ENCODE measurements at places on chromosomes 5 and 9. TPM values are rescaled to one million over a fixed set of nuclear protein-coding genes. Genes with fewer than 3 reads are reported as not detected.

Gene S1PR3
- 15.8 TPM for total RNA-seq

Gene GABRA6
- total RNA-seq: not detected

Gene SPATA31C1
- total RNA-seq: not detected

Gene RECK
- 20.7 TPM for total RNA-seq

Gene TYRP1
- total RNA-seq: 5.6 TPM

Gene MARVELD2
- 38.3 TPM for total RNA-seq

Gene KCNV2
- total RNA-seq: not detected

Gene FAM153A
- 3.7 TPM for total RNA-seq

Gene ZFP37
- total RNA-seq: 1.8 TPM

Gene NIPAL4
- total RNA-seq: 0.39 TPM

- DNase-seq: no peak
- H3K36me3 ChIP-seq: peaks cover 21% of the 10 kb centered on the region
- H3K4me1 ChIP-seq: peaks cover 35% of the 10 kb centered on the region
- H3K27me3 ChIP-seq: no peaks in the 10 kb centered on the region
Observed at GRCh38 chr9:124377551-124378406, 37.5 kb downstream of the PSMB7 start.

GRCh38 chr9:107260437-107261081 lies 22.5 kb upstream of the RAD23B start:
- H3K27me3 ChIP-seq: no peaks in the 10 kb centered on the region
- no peak overlapping the region for H3K4me3 ChIP-seq
- no peak for DNase-seq
- H3K4me1 ChIP-seq: no peaks in the 10 kb centered on the region

GRCh38 chr9:93574900-93575795 lies 1.2 kb upstream of the PHF2 start:
- no peak for DNase-seq
- no peaks in the 10 kb centered on the region for H3K27me3 ChIP-seq
- peak overlapping the region; percentile 93 for H3K27ac ChIP-seq
- no peaks in the 10 kb centered on the region for H3K36me3 ChIP-seq
- peaks cover 24% of the 10 kb centered on the region for H3K4me1 ChIP-seq

GRCh38 chr9:37163299-37163698 lies 42.9 kb downstream of the ZCCHC7 start:
- H3K4me3 ChIP-seq: no peak overlapping the region
- no peaks in the 10 kb centered on the region for H3K4me1 ChIP-seq
- H3K27me3 ChIP-seq: no peaks in the 10 kb centered on the region
- H3K36me3 ChIP-seq: no peaks in the 10 kb centered on the region
- no peak overlapping the region for H3K27ac ChIP-seq
- no peak for DNase-seq

GRCh38 chr5:135921388-135921787 lies 25.7 kb upstream of the IL9 start:
- H3K4me3 ChIP-seq: no peak overlapping the region
- no peaks in the 10 kb centered on the region for H3K36me3 ChIP-seq
- no peak overlapping the region for H3K27ac ChIP-seq
- H3K4me1 ChIP-seq: no peaks in the 10 kb centered on the region
- peaks cover 65% of the 10 kb centered on the region for H3K27me3 ChIP-seq

DNA sequence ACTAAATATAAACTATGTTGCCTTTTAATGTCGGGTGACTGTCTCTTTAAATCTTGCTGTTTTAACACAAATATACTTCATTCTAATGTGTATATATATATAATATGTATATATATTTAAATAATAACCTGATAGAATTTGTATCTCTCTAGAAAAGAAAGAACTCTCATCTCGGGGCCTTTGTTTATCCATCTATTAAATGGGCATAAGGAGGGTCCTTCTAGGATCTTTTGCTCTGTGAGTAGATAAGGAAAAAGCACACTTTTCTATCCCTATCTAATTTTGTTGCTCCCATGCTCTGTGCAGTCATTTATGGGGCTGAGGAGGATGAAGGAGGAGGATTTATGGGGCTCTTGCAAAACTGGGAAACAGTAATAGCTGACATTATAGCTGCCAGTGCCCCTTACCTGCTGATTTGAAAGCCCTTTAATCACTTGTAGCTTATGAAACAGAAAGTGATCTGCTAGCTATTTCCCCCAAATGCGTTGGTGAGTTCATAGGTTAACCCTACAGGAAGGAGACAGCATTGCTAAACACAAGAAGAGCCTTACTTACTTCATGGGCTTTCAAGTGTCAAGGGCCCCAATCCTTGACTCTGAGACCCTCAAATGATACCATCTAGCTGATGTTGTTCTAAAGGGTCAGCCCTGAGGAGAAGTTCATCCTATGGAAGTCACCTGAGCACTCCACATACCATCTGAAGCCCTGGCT lies 5.8 kb upstream of the PPARGC1B start:
- no peak overlapping the region for H3K4me3 ChIP-seq
- no peaks in the 10 kb centered on the region for H3K36me3 ChIP-seq
- H3K4me1 ChIP-seq: no peaks in the 10 kb centered on the region
- no peak for DNase-seq
- H3K27me3 ChIP-seq: no peaks in the 10 kb centered on the region

GRCh38 chr5:139253115-139253514 lies 40.4 kb upstream of the MATR3 start:
- no peak overlapping the region for H3K27ac ChIP-seq
- DNase-seq: no peak
- no peaks in the 10 kb centered on the region for H3K4me1 ChIP-seq
- H3K4me3 ChIP-seq: no peak overlapping the region
- H3K36me3 ChIP-seq: no peaks in the 10 kb centered on the region

DNA sequence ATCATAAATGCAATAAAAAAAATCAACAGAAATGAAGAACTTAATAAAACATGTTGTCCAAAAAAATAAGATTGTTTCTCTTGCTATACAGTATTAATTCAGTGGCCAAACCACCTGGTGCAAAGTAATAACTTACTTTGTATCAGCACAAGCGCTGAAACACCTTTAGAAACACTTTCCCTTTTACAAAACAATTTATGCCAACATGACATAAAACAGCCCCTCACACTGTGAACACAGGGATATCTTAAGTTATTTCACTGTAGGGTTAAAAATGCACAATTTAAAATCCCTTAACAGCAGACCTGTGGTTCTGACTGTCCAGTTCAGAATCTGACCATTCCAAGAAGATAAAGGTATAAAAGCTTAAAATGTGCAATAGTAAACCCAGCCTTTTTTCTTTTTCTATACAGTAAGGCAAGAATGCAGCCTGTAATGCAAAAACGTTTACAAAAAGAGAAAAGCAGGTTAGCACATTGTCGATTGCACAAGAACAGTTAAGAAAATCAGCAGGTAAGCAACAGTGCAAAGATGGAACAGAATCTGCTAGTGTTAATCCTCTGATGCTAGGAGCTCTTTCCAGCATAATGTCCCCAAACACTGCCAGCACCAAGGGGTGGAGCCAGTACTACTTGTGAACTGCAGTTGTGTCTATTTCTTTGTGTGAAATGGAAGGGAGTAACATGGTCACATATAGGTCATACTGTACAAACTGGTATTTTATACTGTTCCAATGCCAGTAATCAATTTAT lies 21.6 kb downstream of the RAB14 start:
- H3K36me3 ChIP-seq: no peaks in the 10 kb centered on the region
- peaks cover 41% of the 10 kb centered on the region for H3K4me1 ChIP-seq
- no peak overlapping the region for H3K4me3 ChIP-seq
- H3K27me3 ChIP-seq: no peaks in the 10 kb centered on the region
- no peak overlapping the region for H3K27ac ChIP-seq

DNA sequence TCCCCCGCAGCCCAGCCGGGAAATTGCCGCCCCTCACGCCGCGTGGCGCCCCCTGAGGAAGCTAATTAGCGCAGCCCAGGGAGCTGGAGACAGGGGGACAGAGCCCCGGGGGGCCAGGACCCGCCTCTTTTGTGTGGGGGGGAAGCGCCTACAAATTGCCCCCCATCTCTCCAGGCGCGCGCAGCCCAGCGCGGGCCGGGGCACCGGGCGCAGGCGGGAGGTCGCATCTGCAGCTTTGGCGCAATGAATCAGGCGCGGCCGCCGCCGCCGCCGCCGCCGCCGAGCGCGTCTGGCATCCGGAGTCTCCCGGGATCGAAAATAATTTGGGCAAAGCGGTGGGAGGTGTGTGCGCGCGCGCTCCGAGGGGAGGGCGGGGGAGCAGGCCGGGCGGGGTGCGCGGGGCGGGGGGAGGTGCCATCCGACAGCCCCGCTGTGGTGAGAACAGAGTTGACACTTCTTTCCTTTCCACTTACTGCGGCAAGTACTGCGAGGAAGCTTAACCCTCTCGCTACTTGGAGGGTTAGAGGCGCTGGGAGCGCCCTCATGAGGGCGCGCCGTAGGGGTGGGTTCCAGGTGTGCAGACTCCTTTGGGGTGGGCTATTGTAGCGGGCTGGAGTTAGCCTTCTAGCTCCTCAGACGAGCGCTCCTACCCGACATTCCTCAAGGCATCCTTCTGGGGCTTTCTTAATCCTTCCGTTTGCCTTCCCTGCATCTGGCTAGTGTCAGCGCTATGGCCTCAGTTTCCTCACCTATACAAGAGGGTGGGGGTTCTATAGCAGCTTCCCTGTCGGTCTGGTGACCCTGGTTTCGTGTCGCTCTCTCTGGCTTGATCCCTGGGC lies 63.1 kb downstream of the CXXC5 start:
- H3K4me3 ChIP-seq: peak overlapping the region; percentile 42
- DNase-seq: no peak
- no peaks in the 10 kb centered on the region for H3K36me3 ChIP-seq

DNA sequence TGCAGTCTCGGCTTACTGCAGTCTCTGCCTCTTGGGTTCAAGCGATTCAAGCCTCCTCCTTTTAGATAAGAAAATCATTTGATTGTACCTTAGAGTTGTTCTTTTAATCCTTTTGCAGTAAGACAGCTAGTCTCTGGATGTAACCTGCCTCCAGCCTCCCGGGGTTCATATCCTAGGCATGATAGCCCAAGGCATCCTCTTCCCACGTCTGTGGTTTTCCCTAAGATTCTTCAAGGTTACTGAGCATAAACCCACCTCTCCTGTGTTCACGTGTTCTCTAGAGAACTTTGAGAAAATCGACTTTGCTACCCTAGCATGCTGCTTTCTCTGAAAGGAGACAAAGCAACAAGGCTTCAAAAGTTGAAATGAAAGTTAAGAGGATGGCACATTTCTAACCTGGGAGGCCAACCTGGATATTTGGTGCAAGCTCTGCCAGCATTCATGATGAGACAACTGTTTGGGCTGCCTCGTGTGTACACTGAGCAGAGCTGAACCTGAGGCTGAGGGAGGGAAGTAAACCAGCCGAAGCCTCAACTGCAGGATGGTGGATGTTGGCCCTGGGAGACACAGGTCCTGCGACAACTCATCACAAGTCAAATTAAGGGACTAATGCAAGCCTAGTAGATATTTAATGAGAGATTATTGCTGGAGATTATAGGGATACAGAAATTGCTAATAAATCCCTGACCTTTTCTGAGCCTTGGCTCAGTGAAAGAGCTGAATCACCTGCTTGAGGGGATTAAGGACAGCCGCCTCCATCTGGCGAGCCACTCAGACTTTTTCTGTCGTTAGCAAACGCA lies 261.8 kb downstream of the ARHGAP26 start:
- peaks cover 9% of the 10 kb centered on the region for H3K4me1 ChIP-seq
- H3K27me3 ChIP-seq: no peaks in the 10 kb centered on the region
- H3K4me3 ChIP-seq: no peak overlapping the region
- H3K36me3 ChIP-seq: no peaks in the 10 kb centered on the region
- H3K27ac ChIP-seq: no peak overlapping the region

GRCh38 chr9:6147846-6148245 lies 67.8 kb upstream of the IL33 start:
- H3K27me3 ChIP-seq: no peaks in the 10 kb centered on the region
- no peak overlapping the region for H3K4me3 ChIP-seq
- H3K27ac ChIP-seq: no peak overlapping the region
- no peaks in the 10 kb centered on the region for H3K36me3 ChIP-seq
- no peaks in the 10 kb centered on the region for H3K4me1 ChIP-seq

- H3K4me1 ChIP-seq: no peaks in the 10 kb centered on the region
- H3K4me3 ChIP-seq: no peak overlapping the region
- no peak overlapping the region for H3K27ac ChIP-seq
- no peak for DNase-seq
Observed at GRCh38 chr9:38298503-38298902, 94.0 kb upstream of the ALDH1B1 start.

- no peak for DNase-seq
- H3K27ac ChIP-seq: peak overlapping the region; percentile 1
- no peak overlapping the region for H3K4me3 ChIP-seq
- H3K27me3 ChIP-seq: no peaks in the 10 kb centered on the region
- peaks cover 10% of the 10 kb centered on the region for H3K4me1 ChIP-seq
- H3K36me3 ChIP-seq: no peaks in the 10 kb centered on the region
Observed at GRCh38 chr5:140214831-140215230, 39.8 kb downstream of the CYSTM1 start.

DNA sequence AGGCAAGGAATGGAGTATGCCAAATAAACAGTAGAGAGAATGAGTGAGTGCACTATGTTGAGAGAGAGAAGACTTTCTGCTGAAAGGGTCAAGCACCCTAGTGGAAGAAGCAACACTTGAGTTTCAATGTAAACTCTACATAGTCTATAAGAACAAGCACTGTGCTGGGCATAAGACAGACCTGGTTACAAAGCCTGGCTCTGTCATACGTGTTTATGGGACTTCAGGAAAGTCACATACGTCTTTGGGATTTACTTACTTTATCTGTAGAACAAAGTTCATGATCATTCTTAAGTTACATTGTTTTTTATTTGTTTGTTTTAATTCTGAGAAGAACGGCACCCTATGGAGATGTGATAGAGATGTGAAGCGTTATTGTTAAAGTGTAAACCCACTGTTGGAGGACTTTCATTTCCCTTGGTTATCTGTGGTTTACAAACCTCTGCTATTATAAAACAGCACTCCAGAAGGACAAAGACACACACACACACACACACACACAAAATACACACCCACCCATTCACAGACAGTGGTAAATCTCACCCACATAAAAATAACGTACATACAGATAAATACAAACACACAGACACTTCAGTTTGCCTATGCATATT lies 70.7 kb upstream of the TRIM32 start:
- H3K4me3 ChIP-seq: no peak overlapping the region
- no peaks in the 10 kb centered on the region for H3K4me1 ChIP-seq
- H3K36me3 ChIP-seq: no peaks in the 10 kb centered on the region
- no peak for DNase-seq

GRCh38 chr5:89320421-89321277 lies 437.7 kb upstream of the MEF2C start:
- no peak for DNase-seq
- no peak overlapping the region for H3K27ac ChIP-seq
- no peaks in the 10 kb centered on the region for H3K36me3 ChIP-seq
- no peak overlapping the region for H3K4me3 ChIP-seq
- peaks cover 3% of the 10 kb centered on the region for H3K4me1 ChIP-seq

DNA sequence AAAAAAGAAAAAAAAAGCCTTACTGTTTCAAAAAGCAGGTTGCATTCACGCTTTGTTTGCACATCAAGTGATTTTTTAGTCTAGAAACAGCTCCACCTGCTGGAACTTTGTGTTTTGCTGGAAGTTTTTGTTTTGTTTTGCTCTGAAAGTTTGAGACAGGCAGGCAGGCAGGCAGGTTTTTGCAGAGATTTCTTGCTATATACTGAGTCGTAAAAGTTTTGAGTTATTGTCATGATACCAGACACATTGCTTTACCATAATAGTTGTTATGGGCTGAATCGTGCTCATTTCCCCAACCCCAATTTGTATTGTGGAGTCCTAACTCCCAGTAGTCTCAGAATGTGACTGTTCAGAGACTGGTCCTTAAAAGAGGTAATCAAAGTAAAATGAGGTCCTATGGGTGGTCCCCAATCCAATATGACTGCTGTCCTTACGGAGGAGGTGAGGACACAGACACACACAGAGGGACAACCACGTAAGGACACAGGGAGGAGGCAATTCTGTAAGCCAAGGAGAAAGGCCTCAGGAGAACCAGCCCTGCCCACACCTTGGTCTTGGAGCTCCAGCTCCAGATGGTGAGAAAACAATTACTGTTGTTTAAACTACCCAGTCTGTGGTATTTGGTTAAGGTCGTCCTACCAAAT lies 20.9 kb downstream of the OR2Y1 start:
- DNase-seq: no peak
- no peak overlapping the region for H3K4me3 ChIP-seq
- H3K27ac ChIP-seq: no peak overlapping the region
- no peaks in the 10 kb centered on the region for H3K36me3 ChIP-seq
- no peaks in the 10 kb centered on the region for H3K4me1 ChIP-seq
